ENCODE measurements at places on chromosomes 12 and 14.

GRCh38 chr14:60188115-60188514 is 22.9 kb upstream of the DHRS7 start:
- DNase-seq = no peak

- no peak for DNase-seq
Observed at GRCh38 chr12:119468296-119468695, 125.3 kb upstream of the TMEM233 start.

DNA sequence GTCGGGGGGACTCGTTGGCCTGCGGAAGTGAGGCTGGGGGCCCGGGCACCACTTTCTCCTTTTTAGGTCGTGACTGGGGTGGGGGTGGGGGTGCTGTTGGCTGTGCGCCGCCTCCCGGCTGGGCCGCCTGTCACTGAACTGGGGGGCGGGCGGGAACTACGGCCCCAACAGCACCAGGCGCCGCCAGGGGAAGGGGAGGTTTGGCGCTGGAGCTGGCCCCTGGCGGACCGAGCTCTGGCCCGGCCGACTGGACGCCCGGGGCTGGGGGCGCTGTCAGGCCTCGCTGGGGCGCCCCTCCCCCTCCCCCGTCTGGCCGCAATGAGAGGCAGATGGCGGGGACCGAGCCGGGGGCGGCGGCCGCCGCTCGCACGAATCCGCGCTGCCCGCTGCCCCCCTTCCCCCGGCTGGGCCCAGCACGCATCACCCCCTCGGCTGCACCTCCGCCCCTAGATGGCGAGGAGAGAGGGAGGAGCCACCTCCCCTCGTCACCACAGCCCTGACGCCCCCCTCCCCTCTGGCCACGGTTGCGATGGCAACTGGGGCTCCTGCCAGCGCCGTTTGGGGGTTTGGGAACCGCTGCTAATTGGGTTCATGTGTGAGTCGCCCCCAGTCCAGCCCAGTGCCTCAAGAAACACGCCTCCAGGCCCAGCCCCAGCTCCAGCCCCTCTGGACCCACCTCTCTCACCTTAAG is 723 bp downstream of the NFATC4 start:
- DNase-seq = no peak

DNA sequence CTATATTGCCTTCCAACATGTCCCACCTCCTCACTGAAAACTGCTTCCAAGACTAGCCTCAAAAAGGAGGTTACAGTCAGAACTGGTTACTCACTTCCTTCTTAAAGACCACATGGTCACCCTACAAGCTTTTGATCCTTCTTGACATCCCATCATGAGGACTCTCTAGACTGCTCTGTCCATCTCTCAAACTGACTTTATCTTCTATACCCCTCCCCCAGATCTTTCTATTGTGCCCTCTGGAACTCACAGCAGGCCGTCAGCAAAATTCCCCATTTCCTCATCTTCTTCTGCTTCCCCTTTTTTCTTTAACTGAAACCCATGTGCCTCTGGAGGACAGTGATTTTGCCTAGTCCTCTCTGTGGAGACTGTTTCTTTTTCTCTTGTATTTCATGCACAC is 18.1 kb upstream of the IGF1 start:
- DNase-seq = no peak

DNA sequence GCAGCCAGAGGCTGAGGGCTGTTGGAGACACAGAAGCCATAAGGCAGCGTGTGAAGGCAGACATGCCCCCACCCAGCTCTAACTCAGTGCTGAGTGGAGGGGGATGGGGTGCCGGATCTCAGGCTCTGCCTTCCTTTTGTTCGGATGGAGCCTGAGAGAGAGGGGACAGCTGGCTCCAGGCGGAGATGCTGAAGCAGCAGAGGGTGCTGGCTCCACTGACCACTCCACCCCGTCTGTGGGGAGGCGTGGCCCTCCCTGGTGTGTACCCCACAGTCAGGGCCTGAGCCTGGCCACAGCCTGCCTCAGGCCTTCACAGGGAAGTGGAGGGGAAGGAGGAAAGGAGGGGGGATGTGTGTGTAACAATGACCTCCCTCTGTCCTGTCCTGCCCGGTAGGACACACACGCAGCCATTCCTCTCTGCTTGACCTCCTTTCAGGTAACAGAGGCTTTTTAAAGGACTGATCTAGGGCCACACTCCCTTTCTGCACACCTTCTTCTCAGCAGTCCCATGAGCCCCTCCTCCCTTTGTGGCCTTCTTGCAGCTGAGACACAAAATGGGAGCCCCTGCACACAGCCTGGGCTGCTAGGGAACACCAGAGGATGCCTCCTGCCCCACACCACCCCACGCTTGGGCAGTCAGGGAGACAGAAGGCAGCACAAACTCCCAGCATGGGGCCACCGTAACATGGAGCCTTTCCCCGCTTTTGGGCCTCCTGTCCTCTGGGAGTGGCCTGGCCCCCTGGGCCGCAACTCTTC is 9.6 kb upstream of the ENDOU start:
- no peak for DNase-seq

- DNase-seq = no peak
Observed at GRCh38 chr12:115245020-115245419, 561.0 kb upstream of the TBX3 start.

- peak; percentile 8 for DNase-seq
Observed at GRCh38 chr14:68663385-68664076, 129.3 kb downstream of the ZFP36L1 start.

- no peak for DNase-seq
Observed at GRCh38 chr12:21942377-21942703, 1.1 kb upstream of the ABCC9 start.

All from stimulated activated CD4-positive, alpha-beta T cell treated with anti-CD3 and anti-CD28 coated beads, Interleukin-12 subunit alpha, Interleukin-12 subunit beta, amount 100 ng/mL, for 4 hours (primary cell).